ENCODE measurements at places on chromosomes 12 and 14. TPM values are rescaled to one million over a fixed set of nuclear protein-coding genes. Genes with fewer than 3 reads are reported as not detected.

DNA sequence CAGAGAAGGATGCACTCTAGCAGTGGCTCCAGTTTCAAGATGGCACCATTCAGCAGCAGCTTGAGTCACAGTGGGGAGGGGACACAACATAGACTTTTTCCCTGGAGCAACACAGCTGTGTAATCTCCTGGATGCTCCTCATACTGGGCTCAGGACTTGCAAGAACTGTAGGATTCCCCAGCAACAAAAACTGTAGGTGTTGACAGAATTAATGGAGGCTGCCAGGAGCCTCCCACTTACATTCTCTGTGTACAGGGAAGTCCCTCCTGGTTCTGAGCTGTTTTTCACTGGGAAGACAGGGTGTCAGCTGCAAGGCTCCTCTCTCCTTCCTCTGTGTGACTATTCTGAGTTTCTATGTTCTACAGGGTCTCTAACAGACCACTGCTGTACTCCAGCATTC is 217.9 kb downstream of the KIF21A start:
- no peak for DNase-seq

Gene HRK
- total RNA-seq, result 0.77 TPM

Gene NTS
- not detected for total RNA-seq

Gene TMTC1
- total RNA-seq, result 38.4 TPM
